Left cardiac atrium (tissue), 4 donors: ENCODE measurements at places on chromosomes 1 and 21.

DNA sequence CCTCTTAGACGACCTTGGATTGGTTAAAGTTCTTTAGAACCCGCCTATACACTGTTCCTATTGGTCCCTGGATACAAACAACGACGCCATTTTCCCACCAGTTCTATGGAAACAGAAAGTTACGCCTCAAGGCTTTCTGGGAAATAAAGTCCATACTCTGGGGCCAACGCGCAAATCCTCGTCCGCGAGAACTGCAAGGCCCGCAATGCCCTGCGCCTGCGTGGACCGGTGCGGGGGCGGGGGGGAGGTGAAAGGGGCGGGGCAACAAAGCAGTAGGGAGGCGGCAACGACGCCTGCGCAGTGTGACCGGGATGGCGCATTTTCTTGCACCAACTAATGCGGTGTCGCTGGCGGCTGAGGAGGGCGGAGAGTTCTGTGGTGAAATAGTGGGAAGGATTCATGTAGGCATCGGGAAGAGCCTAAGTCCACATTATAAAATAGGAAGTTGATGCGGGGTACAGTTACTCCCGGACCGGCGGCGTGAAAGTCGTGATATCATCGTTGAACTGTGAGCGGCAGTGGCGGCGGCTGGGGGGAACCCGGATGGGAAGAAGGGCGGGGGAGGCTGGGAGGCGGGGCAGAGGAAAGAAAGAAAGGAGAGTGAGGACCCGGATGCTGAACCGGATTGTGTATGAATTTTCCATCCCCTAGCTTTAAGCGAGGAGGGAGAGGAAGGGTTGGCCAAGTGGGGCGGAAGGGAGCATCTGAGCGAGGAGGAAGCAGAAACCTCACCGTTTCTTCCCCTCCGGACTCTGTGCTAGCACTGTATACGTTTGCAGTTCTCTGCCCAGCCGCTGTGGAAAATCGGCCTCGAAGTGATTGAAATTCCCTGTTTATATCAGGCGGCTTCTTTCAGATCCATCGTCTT is at the start of gene GGPS1:
GGPS1 (plus strand) TSS at position 300 of the 868 bp plus-strand sequence. CDS start 6,695 bp downstream, outside the sequence.
- peak; percentile 97 for DNase-seq

DNA sequence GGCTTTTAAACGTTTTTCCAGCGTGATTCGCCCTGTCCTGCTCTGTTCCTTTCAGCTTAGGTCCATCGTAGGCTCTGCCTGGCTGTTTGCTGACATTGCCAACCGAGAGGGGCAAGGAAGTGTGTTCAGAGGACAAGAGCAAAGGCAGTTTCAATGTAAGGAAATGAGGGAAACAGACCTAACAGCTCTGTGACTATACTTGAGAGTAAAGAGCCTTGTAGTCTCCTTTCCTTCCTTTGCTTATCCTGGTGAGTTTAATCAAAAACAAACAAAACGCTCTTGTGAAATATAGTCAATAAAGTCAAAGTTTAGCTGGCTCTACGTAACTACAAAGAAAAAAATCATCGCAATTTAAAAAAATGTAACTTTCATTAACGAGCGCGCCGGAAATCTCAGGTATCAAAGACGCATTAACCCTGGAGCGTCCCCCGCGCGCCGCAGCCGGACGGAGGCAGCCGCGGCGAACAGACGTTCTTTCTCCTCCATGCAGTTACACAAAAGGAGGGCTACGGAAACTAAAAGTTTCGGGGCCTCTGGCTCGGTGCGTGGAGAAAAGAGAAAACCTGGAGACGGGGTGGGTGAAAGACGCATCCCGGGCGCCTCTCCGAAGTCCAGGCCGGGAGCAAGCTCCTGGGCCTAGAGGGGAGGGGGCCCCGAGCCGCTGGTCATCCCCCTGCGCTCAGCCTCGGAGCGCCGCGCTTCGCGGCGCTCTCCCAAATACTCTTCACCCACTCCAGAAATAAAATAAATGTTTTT is 617 bp upstream of the ADGRL2 start:
- peak; percentile 67 for DNase-seq

- no peak for DNase-seq
Observed at GRCh38 chr21:46028573-46029091, 47.1 kb downstream of the COL6A1 start.

GRCh38 chr1:242425232-242425631 is 99.3 kb downstream of the PLD5 start:
- no peak for DNase-seq

GRCh38 chr1:21355956-21356355 is 65.7 kb upstream of the ECE1 start:
- no peak for DNase-seq

DNA sequence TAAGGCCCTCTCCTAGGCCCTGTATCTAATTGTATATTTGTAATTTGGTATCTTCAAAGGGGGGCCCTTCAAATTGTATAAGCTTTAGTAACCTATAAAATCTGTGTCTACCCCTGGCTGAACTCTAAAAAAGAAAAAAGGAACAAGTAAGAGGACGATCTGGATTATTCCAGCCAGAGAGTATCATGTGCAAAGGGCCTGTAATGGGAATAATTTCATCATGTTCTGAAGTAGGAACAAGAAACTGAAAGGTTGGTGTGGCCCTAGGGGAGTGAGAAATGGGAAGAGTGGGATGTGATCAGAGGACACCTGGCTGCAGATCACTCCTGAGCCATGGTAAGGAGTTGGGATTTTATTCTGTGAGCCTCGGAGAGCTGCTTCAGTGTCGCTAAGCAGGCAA is 14.7 kb downstream of the PTAFR start:
- no peak for DNase-seq

DNA sequence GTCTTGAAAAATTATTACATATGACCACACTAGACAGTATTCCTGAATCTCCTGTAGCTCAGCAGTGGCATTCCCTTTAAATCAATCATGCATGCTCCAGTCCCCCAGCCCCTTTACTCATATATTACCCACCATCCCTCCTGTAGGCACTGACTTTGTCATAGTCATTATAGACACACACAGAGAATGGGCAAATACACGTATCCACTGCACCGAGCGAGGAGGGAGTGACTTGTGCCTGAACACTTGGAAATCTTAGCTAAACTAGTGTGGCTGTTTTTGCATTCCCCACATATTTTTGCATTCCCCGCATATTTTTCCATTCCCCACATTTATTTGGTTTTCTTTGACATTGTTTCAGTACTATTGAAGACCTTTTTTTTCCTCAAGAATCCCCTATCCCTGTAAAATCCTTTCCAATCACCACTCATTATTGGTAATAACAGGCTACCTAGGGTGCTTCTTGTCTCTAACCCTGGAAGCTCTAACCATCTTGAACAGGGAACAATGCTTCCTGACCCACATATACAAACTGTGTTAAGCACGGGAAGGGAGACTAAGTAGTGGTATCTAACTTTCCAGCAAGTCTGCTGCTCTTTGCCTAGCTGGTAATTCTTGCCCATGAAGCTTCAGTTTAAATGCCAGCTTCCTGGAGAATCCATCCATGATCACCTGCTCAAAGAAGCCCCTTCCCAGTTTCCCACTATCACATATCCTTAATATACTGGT is 534.4 kb upstream of the CAMK1G start:
- no peak for DNase-seq

- DNase-seq = no peak
Observed at GRCh38 chr1:59482986-59483385, 186.1 kb downstream of the FGGY start.

DNA sequence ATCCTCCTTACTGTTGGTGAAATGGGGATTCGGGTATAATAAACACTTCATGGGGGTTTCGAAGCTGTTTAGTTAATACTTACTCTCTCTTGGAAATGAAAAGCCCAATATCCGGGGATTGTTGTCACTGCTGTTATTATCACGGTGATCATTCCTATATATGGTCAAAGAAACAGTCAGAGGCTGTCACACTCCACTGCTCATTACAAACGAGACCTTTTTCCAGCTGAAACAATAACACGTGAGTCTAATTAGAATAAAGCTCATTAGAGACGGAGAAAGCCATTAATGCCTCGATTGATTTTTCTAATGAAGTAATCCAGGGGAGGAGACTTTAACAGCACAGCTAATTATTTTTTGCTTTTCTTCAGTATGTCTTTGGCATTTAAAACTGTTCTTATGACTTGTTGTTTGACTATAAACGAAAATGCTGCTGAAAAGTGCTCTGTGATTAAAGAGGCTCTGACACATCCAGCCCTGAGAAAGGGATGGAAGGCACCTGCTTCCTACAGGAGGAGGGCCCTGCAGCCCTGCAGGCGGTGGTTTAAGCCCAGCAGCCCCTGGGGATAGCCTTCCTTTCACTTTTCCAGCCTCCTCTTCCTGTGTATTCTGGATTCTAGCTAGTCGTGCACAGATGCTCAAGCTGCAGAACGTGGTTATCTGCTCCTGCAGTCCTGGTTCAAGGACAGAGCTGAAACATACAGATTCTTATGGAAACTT is 143.6 kb downstream of the EDEM3 start:
- no peak for DNase-seq

- no peak for DNase-seq
Observed at GRCh38 chr1:94551449-94551848, 9.9 kb upstream of the F3 start.

DNA sequence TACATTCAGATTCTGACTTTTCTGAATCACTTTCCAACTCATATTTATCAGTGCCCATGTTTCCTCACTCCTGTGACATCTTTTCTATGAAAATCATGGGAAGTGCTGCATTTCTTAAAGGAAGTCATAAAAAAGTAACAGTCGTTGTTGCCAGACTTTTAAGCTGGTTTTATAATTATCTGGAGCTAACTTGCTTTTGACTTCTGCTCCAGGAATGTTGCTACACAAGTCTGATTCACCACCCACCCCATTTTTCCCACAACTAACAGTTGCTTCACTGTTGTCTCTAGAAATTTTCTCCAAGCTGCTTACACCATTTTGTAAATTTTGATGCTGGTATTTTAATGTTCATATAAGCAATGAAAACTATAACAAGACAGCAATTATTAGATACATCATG is 12.2 kb downstream of the FCRLB start:
- DNase-seq = no peak

- no peak for DNase-seq
Observed at GRCh38 chr21:41894511-41894910, 15.4 kb upstream of the PRDM15 start.

- DNase-seq = no peak
Observed at GRCh38 chr21:43923391-43923790, 58.4 kb downstream of the AGPAT3 start.

DNA sequence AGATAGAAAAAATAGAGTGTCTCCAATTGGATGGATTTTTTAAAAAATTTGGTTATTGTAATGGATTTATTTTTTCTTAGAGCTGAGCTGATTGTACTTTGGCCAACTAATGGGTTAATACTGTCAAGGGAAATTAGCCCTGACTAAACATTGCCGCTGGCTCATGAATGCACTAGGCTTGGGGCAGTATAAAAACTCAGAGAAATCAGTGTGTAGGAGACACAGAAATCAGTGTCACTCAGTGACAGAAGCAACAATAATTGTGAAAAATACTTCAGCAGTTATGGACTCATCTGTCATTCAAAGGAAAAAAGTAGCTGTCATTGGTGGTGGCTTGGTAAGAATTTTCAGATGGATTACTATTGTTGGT is at the start of gene KMO:
KMO (plus strand) TSS at position 217 of the 370 bp plus-strand sequence; CDS start at position 284, 67 bp downstream.
- no peak for DNase-seq

- DNase-seq = peak; percentile 33
Observed at GRCh38 chr1:55276671-55277376, 61.7 kb upstream of the USP24 start.

GRCh38 chr1:20682571-20683236 is 21.5 kb upstream of the DDOST start:
- no peak for DNase-seq

DNA sequence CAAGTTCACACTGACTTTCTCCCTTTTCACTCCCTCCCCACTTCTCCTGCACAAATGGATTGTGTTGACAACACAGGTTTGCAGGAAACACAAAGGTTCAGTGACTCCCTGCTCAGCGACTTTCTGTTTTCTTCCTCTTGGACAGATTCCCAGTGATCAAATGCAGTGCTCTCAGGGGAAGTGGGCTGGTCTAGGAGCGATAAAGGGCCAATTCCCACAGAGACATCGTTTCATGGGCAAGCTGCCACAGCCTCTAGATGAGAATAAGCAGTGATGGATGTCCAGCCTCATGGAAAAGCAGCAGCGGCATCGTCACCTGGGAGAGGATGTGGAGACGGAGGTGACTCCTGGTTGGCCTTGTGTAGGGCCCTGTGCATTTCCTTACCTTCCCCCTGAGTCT is 30.6 kb downstream of the FYB2 start:
- DNase-seq = peak; percentile 41

DNA sequence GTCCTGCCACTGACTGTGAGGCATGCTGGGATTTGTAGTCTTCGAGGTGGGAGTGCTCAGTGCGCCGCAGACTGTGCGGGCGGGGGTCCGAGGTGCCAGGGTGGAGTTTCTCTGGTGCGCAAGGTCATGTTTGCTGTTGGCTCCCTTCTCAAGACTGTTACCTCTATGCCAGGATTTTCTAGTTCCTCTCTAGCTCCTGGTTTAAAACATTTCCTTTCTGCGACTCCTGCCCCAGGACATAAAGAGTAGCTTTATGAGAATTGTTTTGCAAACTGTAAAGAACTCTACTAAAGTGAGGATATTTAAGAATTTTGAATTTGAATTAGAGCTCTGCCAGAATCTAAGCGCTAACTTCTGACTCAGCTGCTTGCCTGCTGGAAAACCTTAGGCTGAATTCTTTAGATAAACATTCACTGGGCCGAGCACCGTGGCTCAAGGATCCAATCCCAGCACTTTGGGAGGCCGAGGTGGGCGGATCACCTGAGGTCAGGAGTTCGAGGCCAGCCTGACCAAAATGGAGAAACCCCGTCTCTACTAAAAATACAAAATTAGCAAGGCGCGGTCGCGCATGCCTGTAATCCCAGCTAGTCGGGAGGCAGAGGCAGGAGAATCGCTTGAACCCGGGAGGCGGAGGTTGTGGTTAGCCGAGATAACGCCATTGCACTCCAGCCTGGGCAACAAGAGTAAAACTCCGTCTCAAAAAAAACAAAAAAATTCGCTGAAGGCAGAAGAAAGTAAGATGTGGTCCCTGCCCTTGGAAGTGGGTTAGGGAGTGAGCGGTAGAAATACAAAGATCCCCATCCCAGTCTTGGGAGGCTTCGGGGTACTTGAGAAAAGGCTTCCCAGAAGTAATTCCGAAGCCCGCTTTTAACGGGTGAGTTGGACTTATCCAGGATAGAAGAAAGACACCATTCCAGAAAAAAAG is 992 bp upstream of the USP48 start:
- peak; percentile 37 for DNase-seq

DNA sequence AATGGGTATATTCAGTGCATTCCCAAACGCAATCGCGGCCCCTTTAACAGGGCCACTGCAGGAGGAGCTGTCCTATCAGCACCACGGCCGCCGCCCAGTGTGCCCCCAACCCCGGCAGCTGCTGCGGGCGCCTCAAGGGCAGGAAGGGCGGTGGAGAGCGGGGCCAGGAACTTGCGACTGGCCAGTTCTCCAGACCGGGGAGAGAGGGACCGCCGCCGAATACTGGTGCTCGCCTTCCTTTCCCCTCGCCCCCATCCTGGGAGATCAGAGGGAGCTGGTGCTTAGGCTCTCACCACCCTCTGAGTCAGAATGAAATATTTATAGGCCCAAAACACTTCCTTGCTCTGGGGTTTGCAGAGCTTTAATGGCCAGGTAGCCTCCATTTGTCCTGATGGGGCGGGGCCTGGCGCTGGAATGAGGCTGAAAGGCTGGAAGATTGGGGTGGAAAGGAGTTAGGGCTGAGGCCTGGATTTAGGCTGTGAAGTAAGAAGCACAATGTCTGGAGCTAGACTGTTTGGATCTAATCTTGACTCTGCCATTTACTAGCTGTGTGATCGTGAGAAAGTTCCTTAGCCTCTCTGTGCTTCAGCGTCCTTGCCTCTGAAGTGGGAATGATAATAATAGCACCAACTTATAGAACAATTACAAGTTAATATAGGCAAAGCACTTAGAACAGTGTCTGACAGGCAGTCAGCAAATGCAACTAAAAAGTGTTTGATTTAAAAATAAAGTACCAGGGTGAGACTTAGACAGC is 75.5 kb downstream of the NAV1 start:
- DNase-seq = peak; percentile 60
